ENCODE measurements at places on chromosomes 12 and 14. TPM values are rescaled to one million over a fixed set of nuclear protein-coding genes. Genes with fewer than 3 reads are reported as not detected.
A peak's percentile ranks its signal among the peaks of the same experiment; 100 is the strongest.

ACTR10 gene
- total RNA-seq = 16.7 TPM

HOXC12 gene
- 0.05 TPM for total RNA-seq

C12orf54 gene
- not detected for total RNA-seq

DNA sequence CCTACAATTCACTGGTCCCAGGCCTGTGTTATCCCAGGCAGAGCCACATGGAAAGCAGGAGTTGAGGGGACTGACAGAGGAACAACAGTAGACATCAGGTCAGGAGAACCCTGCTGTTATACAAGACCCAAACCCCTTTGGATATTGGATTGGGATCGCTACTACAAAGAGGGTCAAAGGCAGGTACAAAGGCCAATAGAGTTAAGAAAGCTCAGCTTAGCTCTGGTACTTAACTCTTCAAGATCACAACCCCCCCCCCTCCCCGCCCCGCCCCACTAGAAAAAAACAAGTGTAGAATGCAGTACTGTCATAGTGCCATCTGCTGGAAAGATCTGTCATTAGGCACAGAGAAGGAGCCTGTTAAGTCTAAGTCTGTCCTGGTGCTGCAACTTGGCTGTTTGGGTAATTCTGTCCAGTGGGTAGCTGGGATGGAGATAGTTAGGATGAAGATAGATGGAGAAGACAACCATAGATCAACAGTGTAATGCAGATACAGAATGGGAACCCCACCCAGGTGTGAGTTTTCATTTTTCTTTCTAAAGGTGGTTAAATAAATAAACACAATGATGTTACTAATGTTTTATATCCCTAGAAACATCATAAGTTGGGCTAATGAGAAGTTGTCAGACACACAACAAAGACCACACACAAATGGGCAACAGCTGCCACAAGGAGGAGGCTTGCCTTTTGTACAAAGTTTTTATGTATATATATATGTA lies 17.2 kb downstream of the REM2 start:
- DNase-seq = peak; percentile 77

- DNase-seq = no peak
Measured at GRCh38 chr12:52603314-52603713, 2.1 kb upstream of the KRT72 start.

AHSA1 gene
- total RNA-seq = 118 TPM

DNA sequence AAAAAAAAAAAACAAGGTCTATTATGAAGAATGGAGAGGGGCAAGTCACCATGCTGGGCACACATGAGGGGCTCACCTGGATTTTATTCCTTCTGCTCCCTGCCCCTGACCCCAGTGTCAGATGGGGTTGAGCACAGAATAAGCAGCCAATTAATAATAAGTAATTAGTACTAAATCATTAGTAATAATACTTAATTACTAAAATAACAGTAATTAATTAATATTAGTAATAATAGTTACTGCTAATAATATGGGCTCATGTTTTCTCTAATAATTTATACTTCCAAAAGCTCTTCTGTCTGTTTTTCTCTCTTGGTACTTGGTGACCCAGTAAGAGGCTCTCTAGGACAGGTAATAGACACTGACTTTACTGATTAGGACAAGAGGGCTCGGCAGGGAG lies 360.9 kb downstream of the VRK1 start:
- DNase-seq = no peak

GRCh38 chr12:105835580-105836241 lies 303.0 kb downstream of the NUAK1 start:
- DNase-seq = no peak

DNA sequence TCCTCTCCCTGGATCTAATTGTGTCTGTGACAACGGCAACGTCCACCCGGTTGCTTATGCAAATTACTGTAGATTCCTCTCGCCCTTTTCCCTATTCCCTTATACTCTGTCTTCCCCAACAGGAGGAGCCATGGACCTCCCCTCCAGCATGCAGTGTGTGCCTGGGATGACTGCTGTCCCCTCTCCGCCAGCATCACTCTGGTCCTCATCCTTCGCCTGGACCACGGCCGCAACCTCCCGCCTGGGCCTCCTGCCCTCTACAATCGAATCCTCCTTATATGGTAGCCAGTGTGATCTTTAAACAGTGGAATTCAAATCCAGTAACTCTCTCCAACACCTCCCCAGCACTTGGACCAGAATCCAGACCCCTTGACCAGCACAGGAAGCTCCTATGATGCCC lies 30.6 kb upstream of the PRIMA1 start:
- DNase-seq = no peak

Data from HT-29 (cell line).